Parietal lobe (tissue), 2 donors: ENCODE measurements at places on chromosomes 5 and 9. TPM values are rescaled to one million over a fixed set of nuclear protein-coding genes. Genes with fewer than 3 reads are reported as not detected.

The CCDC180 gene
- total RNA-seq, result 34.1 TPM

The MAMDC2 gene
- 2.5 TPM for total RNA-seq

The PHF2 gene
- total RNA-seq, result 39.8 TPM

The RLN2 gene
- not detected for total RNA-seq

The NDUFAF2 gene
- total RNA-seq, result 23.8 TPM

The RORB gene
- total RNA-seq, result 55.7 TPM

The BARHL1 gene
- total RNA-seq, result not detected

The GABRA1 gene
- 17.2 TPM for total RNA-seq

The CD274 gene
- total RNA-seq, result 0.31 TPM

The MARVELD2 gene
- total RNA-seq, result 0.94 TPM

The ACSL6 gene
- total RNA-seq, result 69.5 TPM

The ASPN gene
- total RNA-seq, result 1.3 TPM

The SLC36A3 gene
- total RNA-seq, result not detected

The CDO1 gene
- 91.7 TPM for total RNA-seq

The SPINK1 gene
- not detected for total RNA-seq

The ZCCHC7 gene
- total RNA-seq, result 32.6 TPM

The PCDHB8 gene
- total RNA-seq, result 15.0 TPM

The GLRA1 gene
- total RNA-seq, result not detected

The GFI1B gene
- not detected for total RNA-seq

The ABO gene
- total RNA-seq, result not detected

The HBEGF gene
- total RNA-seq, result 10.3 TPM

The ALAD gene
- total RNA-seq, result 23.8 TPM

The SLC22A4 gene
- total RNA-seq, result 1.6 TPM

The RNF183 gene
- not detected for total RNA-seq

The UBE2QL1 gene
- 52.3 TPM for total RNA-seq
